ENCODE measurements at places on chromosomes 6 and 20.

- no peak for DNase-seq
These were observed 361.8 kb downstream of the EPHA7 start for GRCh38 chr6:93057584-93057983.

DNA sequence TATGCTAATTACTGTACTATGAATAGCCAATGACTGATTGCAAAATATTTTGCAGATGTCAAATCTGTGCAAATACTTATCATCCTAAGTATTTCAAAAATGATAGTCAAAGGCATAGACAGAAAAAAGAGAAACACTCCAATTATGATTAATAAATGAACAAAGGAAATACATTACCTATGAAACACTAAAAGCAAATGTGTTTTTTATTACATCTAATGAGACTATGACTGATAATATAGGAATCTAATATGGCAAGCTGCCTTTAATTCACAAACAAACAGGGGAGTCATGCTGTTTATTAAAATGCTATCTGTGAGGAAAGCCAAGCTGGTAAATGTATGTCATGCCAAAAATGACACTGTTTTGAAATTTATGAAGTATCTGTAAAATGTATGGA, 713.2 kb upstream of the NRSN1 start:
- no peak for DNase-seq

DNA sequence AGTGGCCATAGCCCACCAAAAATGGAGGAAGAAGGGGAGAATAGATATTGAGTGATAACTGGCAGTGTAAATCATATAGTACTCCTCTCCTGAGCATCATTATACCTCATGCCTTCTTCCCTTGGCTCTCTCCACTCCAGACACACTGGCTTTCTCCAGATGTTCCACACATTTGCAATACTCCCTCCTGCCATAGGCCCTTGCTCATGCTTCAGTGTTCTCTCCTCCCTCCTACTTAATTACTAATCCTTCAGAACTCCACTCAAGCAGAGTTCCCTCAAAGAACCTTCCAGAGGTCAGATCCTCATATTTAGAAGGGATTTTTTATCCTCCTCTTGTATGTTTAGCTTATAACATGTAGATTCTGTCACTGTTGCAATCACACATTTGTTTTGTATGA, 279.5 kb upstream of the SUPT3H start:
- no peak for DNase-seq

GRCh38 chr6:34281702-34282334, 33.0 kb upstream of the SMIM29 start:
- DNase-seq = no peak

Data from stimulated activated CD4-positive, alpha-beta T cell treated with anti-CD3 and anti-CD28 coated beads, Interleukin-4, amount 100 ng/mL, for 4 hours (primary cell).